Esophagus muscularis mucosa (tissue), 4 donors: ENCODE measurements at places on chromosomes 7 and 10. TPM values are rescaled to one million over a fixed set of nuclear protein-coding genes. Genes with fewer than 3 reads are reported as not detected.

The NUDT1 gene
- total RNA-seq, result 18.3 TPM

The POM121L12 gene
- total RNA-seq, result not detected

The LRRN3 gene
- 0.39 TPM for total RNA-seq

The SEC31B gene
- 5.0 TPM for total RNA-seq

The PLPP4 gene
- 0.84 TPM for total RNA-seq

The EBF3 gene
- total RNA-seq, result 6.8 TPM

DNA sequence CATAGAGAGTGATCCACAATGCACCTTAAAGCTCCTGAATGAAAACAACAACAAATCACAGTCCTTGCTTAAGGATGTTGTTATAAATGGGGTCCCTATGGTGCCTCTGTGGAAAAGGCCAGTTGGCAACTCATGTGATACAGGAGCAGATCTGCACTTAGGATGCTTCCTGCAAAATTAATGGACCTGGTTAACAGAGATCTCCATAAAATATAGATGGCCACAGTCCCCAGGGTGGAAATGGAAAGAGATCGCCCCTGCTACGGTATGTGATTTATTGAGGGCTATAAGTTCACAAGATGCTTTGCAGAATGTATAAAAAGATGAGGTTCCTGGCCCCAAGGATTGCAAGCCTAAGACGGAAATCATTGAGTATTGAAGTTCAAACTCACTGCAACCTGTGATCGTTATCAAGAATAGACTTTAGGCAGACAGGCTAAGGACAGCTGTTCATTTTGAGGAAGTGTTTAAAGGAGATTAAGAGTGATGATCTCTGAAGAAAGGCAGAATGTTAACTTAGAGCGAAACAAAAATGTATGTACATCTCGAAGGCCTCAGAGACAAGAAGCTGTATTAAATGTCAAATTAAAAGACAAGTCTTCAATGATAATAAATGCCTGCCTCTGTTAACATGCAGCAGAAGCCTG lies 174.1 kb upstream of the PLPP4 start:
- DNase-seq, result peak; percentile 82

- no peak for DNase-seq
These were observed 4.1 kb upstream of the CTBP2 start for GRCh38 chr10:125164421-125164820.

DNA sequence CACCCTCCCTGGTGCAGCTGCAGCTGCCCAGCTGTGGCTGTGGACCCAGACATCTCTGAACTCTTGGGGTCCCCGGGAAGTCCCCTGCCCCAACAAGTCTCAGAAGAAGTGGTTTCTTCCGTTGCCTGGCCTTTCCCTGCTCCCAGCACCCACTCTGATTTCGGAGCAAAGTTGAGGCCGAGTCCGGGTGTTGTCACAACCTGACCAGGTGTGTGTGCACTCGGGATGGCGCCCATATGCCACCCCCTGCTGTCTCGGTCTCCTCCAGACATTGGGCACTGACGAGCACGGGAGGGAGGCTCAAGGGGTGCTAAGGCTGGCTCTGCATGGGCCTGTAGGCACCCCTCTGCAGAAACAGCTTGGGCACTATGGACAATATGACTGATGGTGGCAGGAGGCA lies 1055.3 kb downstream of the REEP3 start:
- no peak for DNase-seq

- DNase-seq, result no peak
These were observed 13.2 kb downstream of the NUDCD3 start for GRCh38 chr7:44477063-44477830.

DNA sequence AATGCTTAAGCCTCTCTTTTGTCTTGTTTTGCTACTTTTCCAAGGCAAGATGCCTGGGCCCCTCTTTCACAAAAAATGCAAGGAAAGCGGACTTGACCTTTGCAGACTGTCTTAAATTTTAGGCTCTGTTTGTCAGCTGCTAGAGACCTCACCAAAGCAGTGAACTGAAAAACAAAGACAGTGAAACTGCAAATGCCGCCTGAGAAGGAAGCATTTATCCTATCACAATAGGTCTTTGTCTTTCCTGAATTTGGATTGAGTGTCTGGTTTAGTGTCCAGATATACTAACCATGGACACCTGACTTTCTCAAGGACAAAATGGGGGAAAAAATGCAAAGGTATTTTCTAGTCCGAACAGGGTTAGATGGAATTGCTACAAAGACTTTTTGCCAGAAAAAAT lies 256.9 kb downstream of the INHBA start:
- peak; percentile 7 for DNase-seq

GRCh38 chr10:30591249-30591670 lies 38.3 kb downstream of the LYZL2 start:
- no peak for DNase-seq

DNA sequence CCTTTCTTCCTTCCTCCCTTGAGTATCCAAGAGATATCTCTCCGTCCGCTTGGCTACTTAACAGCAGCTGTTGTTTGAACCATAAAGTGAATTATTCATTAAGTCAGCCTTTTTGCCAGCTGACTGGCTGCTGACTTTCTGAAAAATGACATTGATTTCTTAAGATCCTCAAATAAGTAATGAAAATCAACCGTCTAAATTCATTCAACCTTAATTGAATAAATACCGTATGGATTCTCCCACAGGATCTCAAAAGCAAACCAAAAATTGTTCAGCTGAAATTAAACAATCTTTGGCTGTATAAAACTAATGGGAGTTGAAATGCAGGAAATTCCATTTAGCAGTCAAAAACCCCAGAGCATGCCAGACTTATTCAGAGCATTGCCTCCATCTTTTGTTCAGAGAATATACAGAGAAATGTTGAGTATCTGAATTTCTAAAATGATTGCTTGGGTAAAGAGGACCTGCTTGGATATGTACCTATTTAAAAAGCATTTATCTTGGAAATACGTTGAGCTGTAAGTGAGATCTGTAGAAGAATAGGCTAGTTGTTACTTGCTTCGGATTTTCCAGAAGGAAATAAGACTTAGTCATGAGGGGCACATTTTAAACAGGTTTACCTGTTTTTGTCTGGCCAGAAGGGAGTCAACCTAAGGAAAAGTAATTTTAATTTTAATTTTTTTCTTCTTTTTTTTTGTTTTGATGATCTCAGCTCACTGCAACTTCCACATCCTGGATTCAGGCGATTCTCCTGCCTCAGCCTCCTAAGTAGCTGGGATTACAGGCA lies 136.2 kb downstream of the PLXDC2 start:
- DNase-seq, result no peak

GRCh38 chr10:63071145-63071544 lies 62.0 kb upstream of the NRBF2 start:
- DNase-seq, result no peak

- no peak for DNase-seq
These were observed 1221.1 kb upstream of the CELF2 start for GRCh38 chr10:9796564-9796963.

DNA sequence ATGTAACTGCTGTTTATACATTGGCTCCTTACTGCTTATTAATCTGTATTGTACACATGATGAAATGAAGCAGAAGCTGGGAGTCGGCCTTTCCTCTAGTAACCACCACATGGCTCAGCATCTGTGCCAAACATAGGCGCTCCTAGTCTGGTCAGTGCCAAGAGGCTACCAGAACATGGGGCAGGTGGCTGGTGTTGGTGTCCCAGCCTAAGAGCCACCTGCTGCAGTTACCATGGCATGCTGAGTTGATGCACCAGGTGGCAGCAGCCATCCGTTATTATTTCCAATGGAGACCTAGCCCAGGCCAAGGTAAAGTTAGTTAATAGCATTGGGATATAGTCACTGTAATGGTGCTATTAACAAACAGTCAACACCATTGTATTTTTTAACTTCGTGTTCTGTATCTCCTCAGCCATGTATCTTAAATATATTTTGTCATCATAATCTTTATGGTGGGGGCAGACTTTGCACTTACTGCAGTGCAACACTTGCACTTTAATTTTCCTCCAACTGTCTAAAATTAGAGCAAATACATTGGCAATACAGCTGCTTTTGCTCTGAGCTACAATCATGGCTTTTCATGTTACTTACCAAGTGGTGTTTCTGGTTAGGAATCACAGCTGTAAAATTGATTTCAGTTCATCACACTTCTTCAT lies 33.1 kb downstream of the HBP1 start:
- DNase-seq, result no peak

DNA sequence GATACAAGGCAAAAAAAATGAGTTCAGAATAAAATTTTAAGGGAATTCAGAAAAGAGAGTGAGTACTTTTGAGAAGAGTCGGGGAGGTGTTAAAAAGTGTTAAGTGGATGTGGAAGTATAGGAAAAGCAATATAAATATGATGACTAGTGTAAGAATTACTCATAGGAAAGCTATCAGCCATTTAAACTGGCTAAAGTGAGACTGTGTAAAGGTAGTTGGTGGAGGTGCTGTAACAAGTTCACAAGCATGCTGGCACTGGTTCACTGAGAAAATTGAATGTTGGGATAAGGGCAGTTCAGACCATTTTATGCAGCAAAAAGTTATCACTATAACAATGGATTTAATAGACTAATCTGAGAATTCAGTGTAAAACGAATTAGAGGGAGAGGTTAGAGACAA lies 179.0 kb upstream of the DKK1 start:
- DNase-seq, result no peak
